ENCODE measurements at places on chromosomes 5 and 9. TPM values are rescaled to one million over a fixed set of nuclear protein-coding genes. Genes with fewer than 3 reads are reported as not detected.

GRCh38 chr9:131650254-131650653, 89.6 kb downstream of the RAPGEF1 start:
- DNase-seq = no peak

DNA sequence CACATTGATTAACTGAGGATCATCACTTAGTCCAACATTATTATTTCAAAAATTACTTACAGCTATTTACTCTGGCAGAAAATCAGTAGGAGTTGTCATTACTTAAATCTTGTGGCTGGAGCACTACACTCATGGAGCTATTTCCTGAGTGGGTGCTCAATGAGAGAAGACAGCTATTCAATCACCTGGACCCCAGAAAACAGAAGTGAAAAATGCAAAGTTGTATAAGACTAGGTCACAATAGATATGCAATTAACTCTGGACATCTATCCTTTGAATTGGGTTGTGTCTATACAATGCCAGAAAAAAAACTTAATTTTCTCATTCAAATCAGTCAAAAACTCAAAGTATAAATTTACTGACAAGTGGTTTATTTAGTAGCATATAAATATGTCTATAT, 340.9 kb downstream of the EFNA5 start:
- DNase-seq = no peak

- DNase-seq = peak; percentile 75
These were observed 127.1 kb downstream of the TRIO start for GRCh38 chr5:14270209-14270702.

FKTN gene
- 38.2 TPM for total RNA-seq
